ENCODE measurements at places on chromosomes 11 and 22.

- DNase-seq, result no peak
Measured at GRCh38 chr11:36600180-36600579, 2.1 kb upstream of the RAG2 start.

- no peak for DNase-seq
Measured at GRCh38 chr11:68741463-68741862, 9.9 kb downstream of the TESMIN start.

DNA sequence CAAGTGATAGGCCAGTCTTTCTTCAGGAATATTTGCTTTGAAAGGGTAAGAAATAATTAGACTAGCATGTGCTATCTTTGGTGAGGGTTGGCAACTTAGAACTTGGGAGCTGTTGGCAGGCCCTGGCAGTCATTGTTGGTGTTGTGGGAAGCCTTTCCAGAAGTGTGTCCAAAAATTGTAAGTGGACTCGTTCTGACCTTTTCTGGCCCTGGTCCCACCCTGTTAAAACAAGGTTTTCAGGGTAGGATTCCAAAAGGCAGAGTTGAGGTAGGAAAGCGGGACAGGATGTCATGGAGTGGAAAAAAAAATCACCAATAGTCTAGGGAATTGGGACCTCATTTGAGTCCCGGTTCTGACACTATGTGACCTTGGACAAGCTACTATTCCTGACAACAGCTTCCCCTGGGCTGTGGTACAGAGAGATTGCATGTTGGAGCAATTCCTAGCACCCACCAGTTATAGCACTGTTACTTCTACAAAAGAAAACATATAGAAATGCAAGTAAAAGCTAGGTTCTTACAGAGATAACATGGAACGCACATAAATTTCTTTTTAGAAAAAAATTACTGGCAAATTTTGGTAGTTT lies 299.3 kb upstream of the DDI1 start:
- DNase-seq, result no peak

- DNase-seq, result no peak
Measured at GRCh38 chr22:38035530-38035885, 21.7 kb upstream of the PICK1 start.

DNA sequence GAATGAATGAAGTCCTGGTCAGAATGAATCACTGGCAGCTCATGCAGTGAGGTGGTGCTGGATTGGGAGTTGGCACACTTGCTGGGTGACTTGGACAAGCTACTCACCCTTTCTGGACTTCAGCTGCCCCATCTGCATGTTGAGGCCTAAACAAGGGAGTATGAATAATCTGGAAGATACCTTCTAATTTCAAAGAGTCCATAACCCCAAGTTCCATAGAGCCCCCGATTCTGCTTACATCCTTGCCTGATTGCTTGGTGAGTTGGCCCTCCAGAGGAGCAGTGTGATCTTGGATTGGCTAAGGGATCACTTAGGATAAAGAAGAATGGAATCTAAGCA lies 18.3 kb upstream of the ACCSL start:
- no peak for DNase-seq

DNA sequence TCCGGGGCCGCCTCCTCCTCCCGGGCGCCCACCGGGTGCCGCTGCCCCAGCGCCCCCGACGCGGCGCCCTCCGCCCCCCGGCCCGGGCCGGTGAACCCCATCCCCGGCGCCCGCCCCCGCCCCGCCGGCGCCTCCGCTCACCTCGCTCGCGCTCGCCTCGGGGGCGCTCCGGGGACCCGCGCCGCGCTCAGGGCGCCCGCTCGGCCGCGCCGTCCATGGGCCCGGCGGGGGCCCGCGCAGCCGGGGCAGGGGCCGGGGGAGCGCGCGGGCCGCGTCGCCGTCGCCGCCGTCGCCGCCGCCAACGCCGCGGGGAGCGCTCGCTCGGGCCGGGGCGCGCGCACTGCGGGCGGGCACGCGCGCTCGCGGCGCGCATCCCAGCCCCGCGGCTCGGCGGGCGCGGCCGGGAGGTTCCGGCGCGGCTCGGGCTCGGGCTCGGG lies 293 bp downstream of the DUSP8 start:
- no peak for DNase-seq

- no peak for DNase-seq
Measured at GRCh38 chr22:45218976-45219375, 21.7 kb downstream of the KIAA0930 start.

DNA sequence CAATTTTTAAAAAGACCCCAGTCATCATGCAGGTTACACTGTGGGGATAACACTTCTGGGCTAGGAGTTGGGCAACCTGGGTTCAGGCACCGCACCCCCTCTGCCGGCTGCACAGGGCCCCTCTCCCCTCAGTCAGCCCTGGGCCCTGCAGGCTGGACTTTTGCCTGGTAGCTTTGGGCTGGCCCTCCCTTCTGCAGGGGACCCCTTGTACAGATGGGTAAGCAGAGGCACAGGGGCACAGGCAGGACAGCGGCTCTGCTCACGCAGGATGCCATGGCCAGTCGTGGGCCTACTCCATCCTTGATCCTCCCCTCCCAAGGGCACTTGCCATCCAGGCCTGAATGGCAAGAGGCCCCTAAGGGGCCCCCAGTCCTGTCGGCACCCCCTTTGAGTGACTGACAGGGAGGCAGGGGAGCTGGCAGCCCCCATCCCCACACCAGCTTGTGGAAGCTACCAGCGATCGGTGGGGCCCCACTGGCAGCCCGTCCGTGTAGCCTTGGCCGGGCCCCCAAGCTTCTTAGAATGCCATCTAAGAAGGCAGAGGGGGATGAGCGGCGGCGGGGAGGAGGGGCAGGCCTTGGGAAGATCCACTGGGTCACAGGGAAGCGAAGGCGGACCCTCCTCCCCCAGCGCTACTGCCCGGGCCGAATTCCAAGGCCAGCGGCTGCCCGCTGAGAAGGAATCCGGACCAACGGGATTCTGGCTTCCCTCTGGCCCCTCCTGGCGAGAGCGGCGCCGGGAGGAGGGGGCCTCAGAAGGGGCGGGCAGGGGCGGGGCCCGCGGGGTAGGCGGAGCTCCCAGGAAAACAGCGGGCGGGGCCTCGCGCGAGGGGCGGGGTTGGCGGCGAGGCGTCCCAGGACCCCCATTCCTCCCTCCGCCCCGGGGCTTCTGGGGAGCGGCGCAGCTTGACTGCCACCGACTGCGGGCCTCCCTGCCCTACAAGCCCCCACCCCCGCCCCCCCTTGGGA lies 6.8 kb upstream of the CHKA start:
- no peak for DNase-seq

DNA sequence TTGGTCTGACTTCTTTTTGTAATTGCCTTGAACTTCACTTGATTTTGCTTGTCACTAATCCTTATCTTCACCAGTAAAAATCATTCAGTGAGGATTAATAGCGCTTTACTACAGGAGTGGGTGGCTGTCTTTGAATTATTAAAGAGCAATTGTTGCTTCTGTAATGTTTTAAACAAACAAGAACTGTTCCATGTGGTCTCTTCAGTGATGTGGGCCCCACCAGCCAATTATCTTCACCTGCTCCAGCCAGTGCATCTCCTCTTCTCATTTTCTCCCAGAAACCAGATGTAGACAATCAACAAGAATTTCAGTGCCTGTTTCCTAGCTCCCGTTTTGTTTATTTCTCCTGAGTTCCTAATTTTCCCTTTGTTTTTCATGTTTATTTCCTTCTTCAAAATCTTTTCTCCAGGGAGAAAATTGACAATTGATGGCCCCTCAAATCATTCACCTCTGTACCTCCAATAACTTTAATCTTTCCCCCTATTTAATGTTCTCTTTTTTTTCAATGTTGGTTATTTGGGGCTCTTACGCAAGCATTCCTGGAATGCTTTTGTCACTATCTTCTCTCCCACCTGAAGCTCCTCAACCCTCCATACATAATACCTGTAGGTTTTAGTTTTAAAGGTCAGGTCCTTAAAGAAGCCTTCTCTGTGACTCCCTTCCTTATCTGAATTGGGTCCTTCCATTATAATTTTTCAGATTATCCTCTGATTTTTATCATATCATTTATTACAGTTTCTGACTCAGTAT lies 115.1 kb downstream of the ARFGAP2 start:
- DNase-seq, result no peak

DNA sequence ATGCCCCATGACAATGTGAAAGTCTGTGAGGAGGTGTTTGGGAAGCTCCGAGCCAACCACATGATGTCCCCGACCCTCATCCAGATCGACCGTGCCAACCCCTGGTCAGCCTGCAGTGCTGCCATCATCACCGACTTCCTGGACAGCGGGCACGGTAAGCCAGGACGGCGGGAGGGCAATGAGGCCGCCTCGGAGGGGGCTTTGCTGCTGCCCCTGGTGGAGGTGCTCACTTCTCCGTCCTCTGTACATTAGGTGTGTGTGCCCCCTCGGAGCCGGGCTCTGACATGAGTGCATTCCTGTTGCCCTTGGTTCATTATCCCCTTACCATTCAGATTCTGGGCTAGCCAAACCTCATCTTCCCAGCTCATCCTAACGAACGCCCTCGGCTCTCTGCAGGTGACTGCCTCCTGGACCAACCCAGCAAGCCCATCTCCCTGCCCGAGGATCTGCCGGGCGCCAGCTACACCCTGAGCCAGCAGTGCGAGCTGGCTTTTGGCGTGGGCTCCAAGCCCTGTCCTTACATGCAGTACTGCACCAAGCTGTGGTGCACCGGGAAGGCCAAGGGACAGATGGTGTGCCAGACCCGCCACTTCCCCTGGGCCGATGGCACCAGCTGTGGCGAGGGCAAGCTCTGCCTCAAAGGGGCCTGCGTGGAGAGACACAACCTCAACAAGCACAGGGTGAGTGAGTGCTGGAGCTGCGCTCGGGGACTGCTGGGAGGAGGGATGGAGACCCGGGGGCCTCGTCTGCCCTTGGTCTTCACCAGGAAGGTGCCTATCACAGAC lies 13.8 kb downstream of the ADAMTS15 start:
- DNase-seq, result no peak

DNA sequence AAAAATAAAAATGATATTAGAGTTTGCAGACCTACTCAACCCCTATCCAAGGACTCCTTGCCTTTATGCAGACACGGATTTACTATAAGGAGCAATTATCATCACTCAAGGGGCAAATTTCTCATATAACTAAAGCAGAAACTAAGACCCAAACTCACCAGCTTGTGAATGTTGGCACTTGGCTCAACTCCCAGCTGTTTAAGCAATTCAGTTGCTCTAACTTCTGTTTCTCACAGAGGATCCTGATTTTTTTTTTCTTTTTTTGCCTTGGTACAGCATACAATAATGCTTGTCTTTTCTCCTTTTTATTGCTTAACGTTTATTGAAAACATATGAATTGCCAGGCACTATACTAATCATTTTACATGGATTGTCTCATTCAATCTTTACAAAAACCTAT lies 9.6 kb upstream of the CBLIF start:
- DNase-seq, result no peak

DNA sequence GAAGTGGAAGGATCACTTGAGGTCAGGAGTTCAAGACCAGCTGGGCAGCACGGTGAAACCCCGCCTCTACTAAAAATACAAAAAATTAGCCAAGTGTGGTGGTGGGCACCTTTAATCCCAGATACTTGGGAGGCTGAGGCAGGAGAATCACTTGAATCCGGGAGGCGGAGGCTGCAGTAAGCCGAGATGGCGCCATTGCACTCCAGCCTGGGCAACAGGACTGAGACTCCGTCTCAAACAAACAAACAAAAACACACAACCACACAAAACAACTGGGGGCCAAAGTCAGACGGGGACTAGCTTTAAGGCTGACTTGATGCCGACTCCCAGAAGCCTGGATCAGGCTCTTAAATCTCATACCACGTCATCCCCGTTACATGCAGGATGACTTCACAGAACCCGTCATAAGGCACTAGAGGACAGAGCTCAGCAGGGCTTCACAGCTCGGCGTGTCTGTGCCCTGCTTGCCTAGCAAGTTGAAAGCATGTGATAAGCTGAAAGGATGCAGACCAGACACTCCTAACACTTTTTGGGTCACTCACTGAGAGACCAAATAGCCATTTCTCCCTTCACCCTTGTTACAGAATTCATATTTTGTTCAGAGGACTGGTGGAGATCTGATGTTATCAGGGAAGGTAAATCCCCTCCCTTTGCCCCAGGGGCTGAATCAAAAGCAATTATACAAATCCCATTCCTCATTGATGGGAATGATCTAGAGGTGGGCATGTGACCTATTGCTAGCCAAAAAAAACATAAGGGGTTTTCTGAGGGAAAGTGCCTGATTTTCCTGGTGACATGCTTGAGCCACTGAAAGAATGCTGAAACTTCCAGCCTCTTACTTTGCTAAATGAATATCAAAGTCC lies 65.4 kb downstream of the GAB2 start:
- no peak for DNase-seq

- no peak for DNase-seq
Measured at GRCh38 chr11:69843529-69843921, 24.3 kb upstream of the FGF3 start.

DNA sequence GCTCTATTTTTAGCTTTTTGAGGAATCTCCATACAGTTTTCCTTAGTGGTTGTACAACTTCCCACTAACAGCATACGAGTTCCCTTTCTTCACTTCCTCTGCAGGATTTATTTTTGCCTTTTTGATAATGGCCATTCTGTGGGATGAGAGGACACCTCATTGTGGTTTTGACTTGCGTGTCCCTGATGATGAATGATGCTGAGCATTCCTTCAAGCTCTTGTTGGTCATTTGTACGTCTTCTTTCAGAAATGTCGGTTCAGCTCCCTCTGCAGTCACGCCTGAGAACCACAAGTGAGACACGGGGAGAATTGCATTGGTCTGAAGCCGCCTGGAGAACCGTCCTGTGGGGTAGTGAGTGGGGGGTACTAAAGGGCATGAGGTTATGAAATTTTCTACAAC lies 2.0 kb upstream of the KRTAP5-10 start:
- no peak for DNase-seq

GRCh38 chr11:133215596-133216230 lies 316.6 kb downstream of the OPCML start:
- DNase-seq, result no peak

- no peak for DNase-seq
Measured at GRCh38 chr11:22407921-22408320, 69.7 kb downstream of the SLC17A6 start.

DNA sequence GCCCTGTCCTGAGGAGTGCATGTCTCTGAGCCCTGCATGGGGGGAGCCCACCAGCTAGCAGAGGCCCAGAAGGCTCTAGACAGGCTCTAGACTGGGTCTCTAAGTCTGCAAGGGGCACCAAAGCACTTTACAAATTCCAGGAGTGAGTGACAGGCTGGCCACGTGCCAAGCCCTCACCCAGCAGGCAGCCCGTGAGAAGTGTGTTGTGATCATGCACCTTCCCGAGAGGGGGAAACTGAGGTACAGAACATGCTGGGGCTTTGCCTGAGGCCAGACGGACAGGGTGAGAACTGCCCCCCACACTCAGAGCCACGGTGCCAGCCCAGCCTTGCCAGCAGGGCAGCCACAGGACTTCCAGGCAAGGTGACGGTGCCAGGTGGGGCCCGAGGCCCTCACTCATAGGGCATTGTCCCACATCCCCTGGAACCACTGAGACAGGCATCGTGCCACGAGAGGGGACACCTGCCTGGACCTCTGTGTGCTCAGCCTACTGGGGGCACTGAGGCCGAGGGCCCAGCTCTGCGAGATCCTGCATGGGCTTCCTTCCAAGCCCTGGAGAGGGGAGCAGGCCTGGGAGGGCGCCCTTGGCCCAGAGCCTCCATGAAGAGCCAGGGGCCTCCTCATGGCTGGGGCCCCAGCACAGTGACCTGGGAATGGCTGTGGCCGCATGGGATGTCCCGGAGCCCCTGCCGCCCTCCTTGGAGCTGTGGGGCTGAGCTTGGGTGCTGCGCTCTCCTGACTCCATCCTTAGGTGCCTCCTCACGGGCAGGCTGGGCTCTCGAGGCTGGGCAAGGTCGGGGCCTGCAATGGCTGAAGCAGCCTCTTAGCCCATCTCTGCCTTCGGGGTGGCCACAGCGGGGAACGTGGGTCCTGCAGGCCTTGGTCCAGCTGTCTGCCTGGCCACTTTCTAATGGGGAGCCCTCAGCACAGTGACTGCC lies 121.5 kb downstream of the KCNQ1OT1 start:
- DNase-seq, result peak; percentile 2

Data from T-cell (primary cell).